ENCODE measurements at places on chromosomes 1 and 21.

DNA sequence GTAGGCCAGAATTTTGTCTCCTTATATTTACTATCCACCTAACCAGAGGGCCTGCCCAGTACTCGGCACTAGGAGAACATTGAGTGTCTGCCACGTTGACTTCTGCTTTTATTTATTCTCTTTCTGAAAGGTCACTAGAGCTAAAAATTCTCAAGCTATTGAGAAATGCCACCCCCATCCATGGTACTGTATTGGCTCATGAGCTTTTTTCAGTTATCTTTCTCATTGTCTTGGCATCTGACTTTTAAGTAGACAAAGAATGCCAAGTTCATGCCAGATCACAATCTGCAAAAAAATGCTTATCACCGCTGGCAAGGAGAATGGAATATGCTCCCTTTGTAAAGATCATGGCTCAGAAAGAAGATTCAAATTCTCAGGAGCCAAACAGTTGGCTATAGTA lies 49.8 kb upstream of the MROH9 start:
- DNase-seq: peak; percentile 21

- no peak for DNase-seq
Observed at GRCh38 chr21:35609263-35609662, 451.1 kb downstream of the SETD4 start.

DNA sequence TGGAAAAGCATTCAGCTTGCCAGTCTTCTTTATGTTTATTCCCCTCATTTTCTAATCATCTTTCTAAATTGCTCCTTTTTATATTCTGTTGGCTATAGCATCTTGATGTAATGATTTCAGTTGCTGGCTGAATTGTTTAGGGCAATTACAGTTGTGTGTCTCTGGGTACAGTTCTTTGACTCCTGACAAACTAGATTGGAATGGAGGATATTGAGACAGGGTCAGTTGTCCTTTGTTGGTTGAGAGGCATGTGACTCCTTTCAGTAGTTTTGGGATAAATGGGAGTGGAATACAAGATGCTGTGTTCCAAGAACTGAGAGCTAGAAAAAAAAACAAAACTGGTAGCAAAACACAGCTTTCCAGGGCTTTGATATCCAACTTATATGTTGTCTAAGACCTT lies 1.5 kb downstream of the CENPF start:
- DNase-seq: no peak

- peak; percentile 98 for DNase-seq
Observed at GRCh38 chr1:65812065-65812464, 19.4 kb downstream of the PDE4B start.

All from inflammatory macrophage treated with lipopolysaccharide for 4 hours (primary cell).